ACHN (cell line): ENCODE measurements at places on chromosomes 1 and 21.

- no peak for DNase-seq
Measured at GRCh38 chr1:165882168-165882837, 54.9 kb downstream of the UCK2 start.

DNA sequence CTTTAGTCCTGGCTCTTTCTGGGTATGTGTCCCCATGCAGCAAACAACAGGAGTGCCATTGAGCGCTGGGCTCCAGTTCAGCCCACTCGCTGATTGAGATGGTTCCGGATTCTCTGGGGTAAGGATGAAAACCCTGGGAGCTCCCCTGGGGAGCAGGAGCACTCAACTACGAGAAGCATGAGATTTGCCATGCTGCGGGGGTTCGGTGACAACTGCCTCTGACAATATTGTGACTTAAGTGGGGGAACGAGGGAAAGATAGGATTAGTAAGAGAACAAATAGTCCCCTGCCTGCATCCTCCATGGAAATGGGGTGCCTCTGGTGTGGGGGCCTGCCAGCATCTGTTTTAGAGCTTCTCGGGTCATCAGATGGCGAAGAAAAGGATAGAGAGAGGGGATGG is 123.6 kb upstream of the IPO9 start:
- no peak for DNase-seq

DNA sequence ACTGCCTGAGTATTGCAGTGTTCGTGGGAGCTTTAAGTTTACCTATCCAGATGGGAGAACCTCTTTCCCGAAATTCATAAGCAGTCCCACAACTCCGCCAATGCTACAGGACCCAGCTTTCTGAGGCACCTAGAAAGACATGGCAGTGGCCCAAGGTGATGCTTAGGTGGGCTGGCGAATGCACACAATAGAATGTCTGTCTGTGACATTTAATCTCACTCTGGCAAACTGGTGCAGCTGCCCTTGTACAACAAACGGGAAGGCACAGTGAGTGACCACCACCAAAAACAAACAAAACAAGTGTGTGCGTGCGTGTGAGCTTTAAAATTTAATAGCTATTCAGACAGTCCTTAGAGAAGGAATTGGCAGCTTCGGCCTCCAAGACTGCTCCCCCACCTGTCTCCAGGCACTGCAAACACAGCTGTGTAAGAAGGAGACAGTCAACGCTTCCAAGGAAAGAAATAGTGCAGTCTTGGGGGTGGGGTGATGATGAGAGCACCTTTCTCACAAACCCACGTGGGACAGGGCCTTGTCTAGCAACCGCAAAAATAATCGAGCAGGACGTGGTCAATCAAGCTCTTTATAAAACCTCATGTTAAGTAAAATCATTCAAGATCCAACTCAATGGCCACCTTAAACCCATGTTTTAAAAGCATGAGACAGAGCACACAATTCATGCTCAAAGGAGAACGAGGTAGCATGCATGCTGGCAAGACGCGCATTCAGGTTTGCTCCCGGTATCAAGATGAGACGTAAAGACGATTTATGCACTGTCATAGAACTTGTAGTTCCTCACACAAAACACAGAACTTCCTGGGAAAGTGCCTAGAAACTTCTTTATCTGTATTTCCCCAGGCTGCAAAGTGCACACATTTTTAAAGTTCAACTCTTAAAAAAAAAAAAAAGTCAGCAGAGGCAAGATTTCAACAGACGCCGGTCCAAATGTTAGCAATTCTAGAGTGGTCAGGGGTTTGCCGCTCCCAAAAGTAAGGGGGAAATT is 84.1 kb downstream of the TM2D1 start:
- no peak for DNase-seq

- no peak for DNase-seq
Measured at GRCh38 chr1:95548211-95548610, 314.2 kb downstream of the RWDD3 start.

- no peak for DNase-seq
Measured at GRCh38 chr1:93609536-93609935, 72.1 kb downstream of the BCAR3 start.

GRCh38 chr1:202710070-202711045 is at the start of gene SYT2:
Gene SYT2, minus strand, starts transcription at chr1:202710454. Its CDS starts 104,682 bp downstream, at chr1:202605772.
- no peak for DNase-seq

DNA sequence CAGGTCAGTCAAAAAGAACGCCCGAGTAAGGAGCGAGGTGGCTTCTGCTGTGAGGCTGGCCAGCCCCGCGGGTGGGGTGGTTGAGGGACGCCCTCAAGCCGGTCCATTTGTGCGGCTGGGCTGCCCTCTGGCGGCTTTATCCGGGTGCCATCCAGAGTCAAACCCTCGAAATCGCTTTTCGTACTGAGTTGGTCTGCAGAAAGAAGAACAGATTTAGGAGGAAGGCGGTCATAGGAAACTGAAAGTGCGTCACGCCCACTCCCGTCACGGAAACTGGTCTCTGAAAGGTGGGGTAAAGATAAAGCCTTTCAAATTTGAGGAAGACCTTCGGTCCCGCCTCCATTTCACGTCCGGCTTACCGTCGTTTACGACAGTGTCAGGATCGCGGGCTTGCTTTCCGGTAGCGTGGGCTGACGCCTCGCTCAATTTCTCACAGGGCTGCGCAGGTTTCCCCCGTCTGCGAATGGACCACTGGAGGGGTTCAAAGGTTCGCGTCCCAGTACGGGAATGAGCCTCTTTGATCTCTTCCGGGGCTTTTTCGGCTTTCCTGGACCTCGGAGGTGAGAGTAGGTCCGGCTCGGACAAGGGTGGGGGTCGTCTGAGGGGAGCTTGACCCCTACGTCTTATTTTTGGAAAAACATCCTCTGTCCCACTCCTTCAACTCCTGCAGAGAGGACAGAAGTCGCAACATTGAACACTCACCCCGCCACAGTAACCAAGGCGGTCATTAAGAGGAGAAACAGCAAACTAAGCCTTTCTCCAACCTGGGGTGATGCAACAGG is at the start of gene HAX1:
Gene HAX1 (plus strand): TSS at position 413 of the 782 bp plus-strand sequence. CDS start 95 bp downstream, at position 508.
- DNase-seq, result peak; percentile 98

DNA sequence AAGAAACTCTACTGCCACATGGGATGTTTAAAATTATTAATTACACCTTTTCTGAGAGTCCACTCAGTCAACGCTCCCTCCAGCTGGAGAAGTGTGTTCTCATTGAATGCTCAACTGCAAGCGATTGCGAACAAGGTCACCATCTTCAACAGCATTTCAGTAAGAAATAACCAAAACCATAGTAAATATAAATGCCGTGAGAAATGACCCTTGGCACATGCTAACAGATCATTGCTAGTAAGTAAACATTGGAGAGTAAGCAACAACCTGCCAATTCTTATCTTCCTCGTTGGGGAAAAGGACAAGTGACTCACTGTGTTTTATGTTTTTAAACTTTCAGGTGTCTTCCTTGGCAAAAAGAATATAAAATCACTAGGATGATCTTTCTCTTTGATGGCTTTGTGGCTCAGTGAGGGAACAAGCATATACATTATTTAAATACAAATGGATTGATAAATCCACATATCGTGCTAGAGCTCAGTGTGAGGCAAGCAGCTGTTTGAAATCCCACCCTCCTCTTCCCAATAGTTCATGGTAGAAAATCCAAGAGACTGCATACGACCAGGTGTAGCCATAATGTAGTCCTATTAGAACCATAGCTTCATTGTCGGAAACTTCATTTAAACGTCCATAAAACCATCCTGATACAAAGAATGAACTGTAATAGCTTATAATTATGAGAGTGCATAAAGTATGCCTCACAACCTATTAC is 214.6 kb downstream of the GRIK1 start:
- DNase-seq, result no peak

- DNase-seq, result peak; percentile 37
Measured at GRCh38 chr1:179017383-179018326, 8.0 kb upstream of the FAM20B start.

- peak; percentile 29 for DNase-seq
Measured at GRCh38 chr1:174074757-174075156, 52.6 kb upstream of the RC3H1 start.

- DNase-seq, result no peak
Measured at GRCh38 chr1:166929911-166930310, 45.4 kb downstream of the ILDR2 start.

- DNase-seq, result no peak
Measured at GRCh38 chr1:239126884-239127283, 259.5 kb upstream of the CHRM3 start.

DNA sequence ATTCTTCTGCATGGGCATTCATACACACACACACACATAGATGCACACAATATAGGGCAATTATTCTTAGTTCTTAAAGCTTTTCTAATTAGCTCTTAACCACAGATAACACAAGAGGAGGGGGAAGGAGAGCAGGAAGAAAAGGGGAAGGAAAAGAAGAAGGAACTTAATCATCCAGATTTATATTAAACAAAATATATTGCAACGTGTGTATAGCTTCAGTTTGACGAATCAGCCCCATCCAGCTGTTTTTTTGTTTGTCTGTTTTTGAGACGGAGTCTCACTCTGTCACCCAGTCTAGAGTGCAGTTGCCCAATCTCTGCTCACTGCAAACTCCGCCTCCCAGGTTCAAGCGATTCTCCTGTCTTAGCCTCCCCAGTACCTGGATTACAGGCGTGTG is 21.7 kb upstream of the ANKRD13C start:
- DNase-seq, result no peak

DNA sequence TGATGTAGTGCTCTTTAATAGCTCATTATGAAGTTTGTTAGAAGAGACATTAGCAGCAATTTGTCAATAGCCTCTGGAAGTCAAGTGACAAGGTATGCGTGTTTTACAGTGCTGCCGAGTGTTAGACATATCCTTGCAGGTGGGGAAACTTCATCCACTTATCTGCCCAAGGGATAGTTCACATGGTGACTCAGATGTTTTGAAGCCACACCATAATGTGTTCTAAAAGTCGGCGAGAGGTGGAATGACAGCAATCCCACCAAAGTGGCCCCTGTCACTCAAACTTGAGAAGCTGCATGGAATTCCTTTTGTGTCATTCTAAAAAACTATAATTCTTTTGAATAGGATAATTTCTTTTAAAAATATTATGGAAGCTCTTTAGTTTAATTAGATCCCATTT is 98.1 kb downstream of the RUNX1 start:
- no peak for DNase-seq

GRCh38 chr21:45857761-45858160 is 123.8 kb upstream of the COL6A1 start:
- DNase-seq, result no peak

GRCh38 chr1:162404550-162405160 is 7.3 kb downstream of the SH2D1B start:
- no peak for DNase-seq

DNA sequence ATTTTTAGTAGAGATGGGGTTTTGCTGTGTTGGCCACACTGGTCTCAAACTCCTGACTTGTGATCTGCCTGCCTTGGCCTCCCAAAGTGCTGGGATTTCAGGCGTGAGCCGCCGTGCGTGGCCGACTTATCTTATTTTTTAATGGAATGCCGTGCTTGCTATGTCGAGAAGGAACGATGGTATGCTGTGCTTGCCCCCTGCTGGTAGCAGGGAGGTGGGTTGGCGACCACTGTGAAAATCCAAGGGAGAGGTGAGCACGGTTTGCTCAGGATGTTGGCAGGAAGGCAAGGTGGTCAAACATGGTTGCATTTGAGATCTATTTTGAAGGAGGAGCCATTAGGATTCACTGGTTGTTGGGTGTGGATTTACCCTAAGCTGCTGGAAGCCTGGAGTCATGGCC is 45.8 kb upstream of the RCC2 start:
- peak; percentile 25 for DNase-seq

DNA sequence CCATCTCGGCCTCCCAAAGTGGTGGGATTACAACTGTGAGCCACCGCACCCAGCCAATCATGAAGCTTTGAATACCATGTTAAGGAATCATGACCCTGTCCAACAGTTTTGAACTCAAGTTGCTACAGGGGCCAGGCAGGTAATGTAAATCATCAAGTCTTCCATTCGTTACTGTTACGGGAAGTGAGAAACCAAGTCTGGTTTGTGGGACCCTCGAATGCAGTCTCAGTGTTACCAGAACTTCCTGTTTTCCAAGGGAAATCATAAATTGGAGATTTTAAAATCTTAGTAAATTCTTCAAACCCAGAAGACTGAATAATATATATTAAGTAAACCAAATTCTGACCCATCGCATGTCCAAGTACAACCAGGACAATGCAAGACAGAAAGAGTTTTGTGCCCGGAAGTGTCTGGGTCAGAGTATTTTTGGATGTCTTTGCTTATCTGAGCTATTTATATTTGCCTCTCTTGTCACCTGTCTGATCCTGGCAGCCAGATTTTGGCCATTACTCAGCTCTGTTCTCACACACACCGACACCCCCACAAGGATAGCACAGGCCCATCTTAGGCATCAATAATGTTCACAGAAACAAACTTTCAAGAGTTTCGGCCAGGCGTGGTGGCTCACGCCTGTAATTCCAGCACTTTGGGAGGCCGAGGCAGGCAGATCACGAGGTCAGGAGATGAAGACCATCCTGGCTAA is 8.8 kb downstream of the ATP5IF1 start:
- DNase-seq, result no peak

DNA sequence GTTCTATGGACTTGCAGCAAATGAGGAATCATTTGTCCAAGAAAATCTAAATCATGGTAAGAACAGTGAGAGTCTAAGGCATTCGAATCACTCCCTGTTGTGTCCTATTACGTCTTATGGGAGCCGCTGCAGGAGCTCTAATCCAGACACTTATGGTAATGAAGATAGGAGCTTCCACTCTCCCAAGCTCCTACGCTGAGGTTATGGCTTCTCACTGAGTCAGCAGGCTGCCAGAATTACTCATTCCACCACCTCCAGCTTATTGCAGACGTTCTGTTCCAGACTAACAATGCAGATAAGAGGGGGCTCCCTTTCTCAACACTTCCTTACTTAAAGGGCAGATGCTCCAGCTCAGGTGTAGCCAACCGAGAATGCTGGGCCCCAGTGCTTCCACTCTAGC is 212.6 kb downstream of the GREM2 start:
- peak; percentile 65 for DNase-seq

DNA sequence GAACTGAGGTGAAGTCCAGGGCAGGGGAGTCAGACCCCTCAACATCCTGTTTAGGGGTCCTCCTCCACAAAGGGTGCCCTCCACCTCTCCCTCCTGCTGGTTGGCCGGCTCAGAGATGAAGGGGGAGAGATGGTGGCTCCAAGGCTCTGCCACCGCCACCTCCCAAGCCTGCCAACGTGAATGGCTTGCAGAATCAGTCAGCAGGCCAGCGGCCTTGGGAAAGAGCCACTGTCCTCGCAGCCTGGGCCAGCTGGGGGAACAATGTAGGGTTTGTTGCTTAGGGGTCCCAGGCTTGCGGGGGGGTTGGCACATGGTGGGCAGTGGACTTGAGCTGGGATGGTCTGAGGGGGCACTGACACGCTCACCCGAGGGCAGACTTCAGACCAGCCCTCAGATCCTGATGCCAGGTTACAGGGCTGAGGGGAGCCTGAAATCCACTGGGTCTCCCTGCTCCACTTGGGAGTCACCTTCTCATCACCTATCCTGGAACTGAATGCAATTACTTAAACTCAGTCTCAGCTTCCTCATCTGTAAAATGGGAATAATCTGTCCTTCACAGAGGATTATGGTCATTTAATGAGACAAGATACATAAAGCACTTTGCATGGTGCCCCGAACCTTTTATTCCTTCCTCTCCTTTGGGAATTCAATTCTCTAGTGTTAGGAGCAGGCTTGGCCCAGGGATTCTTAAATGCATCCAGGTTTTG is 8.3 kb downstream of the GPR37L1 start:
- DNase-seq, result no peak

- DNase-seq, result no peak
Measured at GRCh38 chr1:240285540-240285939, 193.9 kb downstream of the FMN2 start.

- DNase-seq, result no peak
Measured at GRCh38 chr1:161987303-161987702, 36.4 kb downstream of the OLFML2B start.
